NCI-H2081 treated with DMSO at 0.1 percent for 48 hours (cell line): ENCODE measurements at places on chromosomes 4 and X.

- no peak for DNase-seq
These were observed 271.2 kb upstream of the TENM3 start for GRCh38 chr4:181971973-181972372.

DNA sequence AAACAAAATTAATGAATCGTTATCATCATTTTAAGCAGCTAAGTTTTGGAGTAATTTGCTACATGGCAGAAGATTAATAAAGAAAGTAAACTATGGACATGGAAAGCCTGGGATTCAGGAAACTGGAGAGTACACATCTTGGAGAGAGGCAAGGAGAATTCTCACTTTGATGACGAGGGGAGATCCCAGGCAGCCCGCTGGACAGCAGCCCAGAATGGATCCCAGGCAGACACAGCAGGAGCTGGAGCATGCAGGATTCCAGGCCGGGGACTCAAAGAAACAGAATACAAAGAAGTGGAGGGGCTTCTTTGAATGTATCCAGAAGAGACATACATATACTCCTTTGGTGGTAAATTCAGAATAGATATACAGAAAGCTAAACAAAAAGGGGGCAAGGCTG lies 118.0 kb upstream of the ATP6AP2 start:
- DNase-seq = no peak

GRCh38 chrX:103747163-103747562 lies 29.5 kb upstream of the PLP1 start:
- DNase-seq = no peak

GRCh38 chrX:110142096-110142495 lies 139.2 kb downstream of the TMEM164 start:
- DNase-seq = no peak

- no peak for DNase-seq
These were observed 68.6 kb downstream of the BEND4 start for GRCh38 chr4:42083816-42084215.

GRCh38 chrX:10471418-10471817 lies 149.0 kb downstream of the MID1 start:
- no peak for DNase-seq

DNA sequence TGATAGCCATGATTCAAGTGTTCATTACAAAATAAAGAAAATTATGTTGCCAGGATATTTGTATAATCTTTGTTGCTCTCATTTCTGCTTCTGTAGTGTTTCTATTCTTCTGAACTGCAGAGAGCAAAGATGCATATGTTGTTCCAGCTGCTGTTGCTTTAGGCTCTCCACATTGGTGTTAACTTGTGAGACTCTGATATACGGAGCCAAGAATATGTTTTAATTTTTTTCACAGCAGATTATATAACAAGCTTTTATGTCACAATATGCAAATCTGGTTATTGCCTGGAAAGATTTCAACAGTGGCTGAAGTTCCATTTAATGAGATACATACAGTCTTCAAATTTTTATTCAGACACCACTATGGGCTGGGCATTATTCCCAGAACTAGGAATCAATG lies 655.0 kb downstream of the GRXCR1 start:
- no peak for DNase-seq

DNA sequence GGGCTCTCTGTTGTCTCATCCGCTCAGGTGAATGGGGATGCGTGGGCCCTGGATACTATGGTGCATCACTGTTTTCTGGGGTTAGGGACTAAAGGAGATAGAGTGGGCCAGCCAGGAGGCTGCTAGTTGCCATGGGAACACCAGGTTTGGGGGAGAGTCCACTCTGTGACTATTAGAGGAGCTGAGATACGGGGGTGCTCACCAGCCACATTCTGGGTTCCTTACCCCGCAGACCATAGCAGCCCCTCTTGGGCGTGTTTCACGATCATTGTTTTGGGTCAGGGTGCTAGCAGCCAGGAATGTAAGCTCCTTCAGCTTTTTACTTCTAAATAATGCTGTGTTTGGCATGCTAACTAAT lies 4.6 kb downstream of the EFNB1 start:
- DNase-seq = no peak

DNA sequence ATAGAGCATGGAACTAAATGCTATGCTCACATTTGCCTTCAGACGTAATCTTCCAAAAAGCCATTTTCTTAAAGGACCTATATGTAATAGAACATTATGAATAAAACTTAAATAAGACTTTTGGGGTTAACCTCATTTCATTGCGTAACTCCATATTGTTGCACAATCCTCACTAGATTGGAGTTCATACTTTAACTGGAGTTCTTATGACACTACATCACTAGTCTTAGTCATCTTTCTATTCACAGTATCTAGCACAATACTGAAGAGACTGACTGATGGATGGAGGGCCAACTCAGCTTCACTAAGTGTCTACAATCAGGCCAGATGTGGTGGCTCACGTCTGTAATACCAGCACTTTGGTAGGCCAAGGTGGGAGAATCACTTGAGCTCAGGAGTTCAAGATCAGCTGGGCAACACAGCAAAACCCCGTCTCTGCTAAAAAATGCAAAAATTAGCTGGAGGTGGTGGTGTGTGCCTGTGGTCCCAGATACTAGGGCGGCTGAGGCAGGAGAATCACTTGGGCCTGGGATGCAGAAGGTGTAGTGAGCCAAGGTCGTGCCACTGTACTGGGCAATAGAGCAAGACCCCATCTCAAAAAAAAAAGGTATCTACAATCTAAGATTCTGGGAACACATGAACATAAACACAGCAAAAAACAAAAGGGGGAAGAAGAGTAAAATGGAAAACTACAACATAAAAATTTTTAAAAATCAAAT lies 80.8 kb upstream of the MAB21L2 start:
- DNase-seq = no peak

DNA sequence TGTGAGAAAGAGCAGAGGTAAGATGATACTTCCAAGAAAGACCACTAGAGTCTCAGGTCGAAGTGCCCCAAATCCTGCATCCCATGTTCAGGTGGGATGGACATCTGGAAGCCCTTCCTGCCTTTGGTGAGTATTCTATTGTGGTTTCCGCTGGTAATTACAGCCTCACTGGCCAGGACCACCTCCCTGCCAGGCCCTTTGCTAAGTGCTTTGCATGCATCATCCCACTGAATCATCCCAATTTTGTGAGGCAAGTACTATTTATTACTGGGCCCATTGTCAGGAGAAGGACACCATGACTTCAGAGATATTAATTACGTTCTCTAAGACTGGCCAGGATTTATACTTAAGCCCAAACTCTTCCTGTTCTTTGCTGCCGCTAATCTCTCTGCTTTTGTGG lies 10.7 kb upstream of the PASD1 start:
- no peak for DNase-seq

GRCh38 chr4:118273642-118274041 lies 79.2 kb downstream of the PRSS12 start:
- no peak for DNase-seq

DNA sequence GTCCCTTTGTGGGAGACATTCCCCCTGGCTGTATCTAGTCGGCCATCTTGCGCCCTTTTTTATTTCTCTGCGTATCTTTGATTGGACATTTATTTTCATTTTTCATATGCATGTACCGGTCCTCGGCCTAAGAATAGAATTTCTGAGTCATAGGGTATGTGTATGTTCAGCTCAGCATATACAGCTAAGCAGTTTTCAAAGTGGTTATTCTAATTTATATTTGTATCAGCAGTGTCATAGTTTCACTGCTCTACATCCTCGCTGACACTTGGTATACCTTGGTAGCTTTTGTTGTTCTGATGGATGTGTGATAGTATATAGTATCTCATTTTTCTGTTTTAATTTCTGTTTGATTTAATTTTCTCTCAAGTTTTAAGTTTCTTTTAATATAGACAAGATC lies 38.7 kb downstream of the BEX3 start:
- no peak for DNase-seq
